ENCODE measurements at places on chromosomes 2 and 18. TPM values are rescaled to one million over a fixed set of nuclear protein-coding genes. Genes with fewer than 3 reads are reported as not detected.

DNA sequence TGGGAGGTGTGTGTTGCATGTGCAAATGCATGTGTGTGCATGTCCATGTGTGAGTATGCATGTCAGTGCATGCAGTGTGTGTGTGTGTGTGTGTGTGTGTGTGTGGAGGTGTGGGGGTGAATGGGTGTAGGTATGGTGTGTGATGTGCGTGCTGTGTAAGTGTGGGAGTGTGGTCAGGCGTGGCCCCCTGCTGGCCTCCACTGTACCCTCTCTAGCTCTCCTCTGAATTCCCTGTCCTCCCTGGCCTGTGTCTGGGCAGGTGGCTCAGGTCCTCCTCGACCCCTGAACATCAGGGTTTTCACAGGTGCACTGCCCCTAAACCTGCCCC, 230.2 kb downstream of the CELF4 start:
- no peak for DNase-seq

DNA sequence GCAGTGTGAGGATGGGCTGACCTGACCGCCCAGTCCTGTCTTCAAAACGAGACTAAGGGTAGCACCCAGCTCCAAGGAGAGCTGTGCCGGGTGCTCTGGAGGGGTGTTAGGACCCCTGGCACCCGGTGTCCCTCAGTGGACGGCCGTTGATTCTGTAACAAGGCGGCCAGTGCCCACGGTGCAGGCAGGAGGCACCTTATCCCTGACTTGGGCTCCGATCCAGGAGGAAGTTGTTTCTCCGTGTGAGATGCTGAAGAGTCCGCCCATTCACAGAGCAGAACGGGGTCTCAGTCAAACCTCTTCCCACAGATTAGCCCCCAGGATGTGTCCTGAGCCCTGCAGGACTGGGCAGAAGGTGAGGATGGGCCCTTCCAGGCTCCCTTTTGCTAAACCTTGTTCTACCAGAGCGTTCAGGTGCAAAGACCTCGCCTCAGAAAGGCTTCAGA, 123.0 kb downstream of the NFATC1 start:
- no peak for DNase-seq

- no peak for DNase-seq
Measured at GRCh38 chr2:154603682-154604081, 94.8 kb upstream of the KCNJ3 start.

DNA sequence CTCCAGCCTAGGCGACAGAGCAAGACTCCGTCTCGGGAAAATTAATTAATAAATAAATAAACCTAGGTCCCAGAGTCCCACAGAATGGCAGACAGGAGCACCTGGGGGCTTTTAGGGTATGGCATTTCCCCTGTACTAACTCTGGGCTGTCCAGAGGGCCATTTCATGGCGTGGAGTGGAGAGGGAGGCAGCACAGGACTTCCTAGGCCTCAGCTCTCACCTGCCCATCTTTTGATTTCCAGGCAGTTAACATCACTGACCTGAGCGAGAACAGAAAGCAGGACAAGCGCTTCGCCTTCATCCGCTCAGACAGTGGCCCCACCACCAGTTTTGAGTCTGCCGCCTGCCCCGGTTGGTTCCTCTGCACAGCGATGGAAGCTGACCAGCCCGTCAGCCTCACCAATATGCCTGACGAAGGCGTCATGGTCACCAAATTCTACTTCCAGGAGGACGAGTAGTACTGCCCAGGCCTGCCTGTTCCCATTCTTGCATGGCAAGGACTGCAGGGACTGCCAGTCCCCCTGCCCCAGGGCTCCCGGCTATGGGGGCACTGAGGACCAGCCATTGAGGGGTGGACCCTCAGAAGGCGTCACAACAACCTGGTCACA, 5.1 kb downstream of the IL1RN start:
- no peak for DNase-seq

DNA sequence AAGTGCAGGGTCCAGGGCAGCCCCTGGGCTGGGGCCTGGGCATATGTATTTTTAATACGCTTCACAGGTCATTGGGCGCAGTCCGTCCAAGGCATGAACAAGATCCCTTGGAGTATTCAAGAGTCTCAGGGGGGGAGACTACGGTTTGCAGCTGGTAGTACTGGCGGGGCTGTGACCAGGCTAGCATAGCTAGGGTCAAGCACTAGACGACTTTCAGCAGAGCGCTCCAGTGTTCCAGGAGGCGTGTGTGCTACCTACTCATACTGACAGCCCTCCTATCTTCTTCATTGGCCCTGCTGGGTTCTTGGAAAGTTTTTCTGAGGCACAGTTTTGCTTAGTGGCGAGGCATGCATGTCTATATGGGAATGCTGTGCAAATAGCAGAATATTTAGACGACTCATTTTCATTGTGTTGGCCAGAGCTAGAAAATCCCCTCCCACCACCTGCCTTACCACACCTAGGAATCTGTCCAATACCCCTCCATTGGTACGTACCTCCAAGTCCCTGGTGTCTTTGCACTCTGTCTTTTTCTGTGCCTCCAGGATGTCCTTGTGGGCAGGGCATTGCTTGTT, 68.2 kb downstream of the GLI2 start:
- no peak for DNase-seq

DNA sequence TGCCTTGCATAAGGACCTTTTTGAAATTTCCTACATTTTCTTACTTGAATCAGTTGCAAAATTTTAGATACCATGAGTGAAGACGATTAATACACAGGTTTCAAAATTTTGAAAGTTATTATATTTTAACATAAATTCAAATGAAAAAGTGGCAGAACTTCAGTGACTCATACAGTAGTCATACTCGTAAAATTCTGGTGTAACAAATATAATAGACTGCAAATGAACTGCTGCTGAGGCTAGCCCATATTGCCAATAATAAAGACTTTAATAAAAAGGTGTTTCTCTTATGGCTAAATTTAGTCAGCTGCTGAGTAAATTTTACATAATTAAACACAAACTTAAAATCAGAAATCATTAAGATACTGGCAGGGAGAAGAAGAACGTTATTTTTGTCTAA, 36.9 kb downstream of the MSH6 start:
- DNase-seq = no peak

DNA sequence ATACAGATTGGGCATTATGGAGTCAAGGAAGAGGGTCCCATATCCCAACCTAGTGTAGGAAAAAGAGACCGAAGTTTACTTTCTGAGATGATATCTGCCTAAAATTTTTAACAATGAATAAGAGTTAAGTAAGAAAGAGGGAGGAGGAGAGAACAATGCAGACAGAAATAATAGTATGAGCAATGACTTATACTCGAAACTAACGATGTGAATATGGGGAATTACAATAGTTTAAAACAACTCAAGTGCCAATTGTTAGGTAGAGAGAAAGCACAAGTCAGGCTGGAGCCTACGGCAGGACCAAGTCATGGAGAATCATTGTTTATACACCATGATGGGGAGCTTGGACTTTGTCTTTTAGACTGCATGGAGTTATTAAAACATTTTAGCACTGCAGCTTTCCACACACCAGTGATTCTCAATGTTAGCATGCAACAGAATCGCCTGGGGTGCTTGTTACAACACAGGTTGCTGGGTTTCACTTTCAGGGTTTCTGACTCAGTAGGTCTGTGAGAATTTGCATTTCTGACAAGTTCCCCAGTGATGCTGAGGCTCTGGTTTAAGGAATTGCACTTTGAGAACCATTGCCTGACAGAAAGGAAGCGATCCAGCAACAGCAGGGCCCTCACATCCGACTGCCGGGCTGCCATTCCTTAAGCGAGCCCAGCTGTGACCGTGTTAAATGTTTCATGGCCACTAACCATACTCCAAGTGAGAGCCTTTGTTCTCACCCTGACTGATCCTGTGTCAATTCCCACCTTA, 511.2 kb downstream of the DCDC2C start:
- DNase-seq = no peak

- DNase-seq = no peak
Measured at GRCh38 chr18:31046916-31047315, 4.4 kb upstream of the DSC3 start.

GRCh38 chr2:235774153-235774870, 280.5 kb downstream of the AGAP1 start:
- DNase-seq = no peak

- DNase-seq = peak; percentile 74
Measured at GRCh38 chr2:176088048-176088936, 4.2 kb upstream of the HOXD13 start.

DNA sequence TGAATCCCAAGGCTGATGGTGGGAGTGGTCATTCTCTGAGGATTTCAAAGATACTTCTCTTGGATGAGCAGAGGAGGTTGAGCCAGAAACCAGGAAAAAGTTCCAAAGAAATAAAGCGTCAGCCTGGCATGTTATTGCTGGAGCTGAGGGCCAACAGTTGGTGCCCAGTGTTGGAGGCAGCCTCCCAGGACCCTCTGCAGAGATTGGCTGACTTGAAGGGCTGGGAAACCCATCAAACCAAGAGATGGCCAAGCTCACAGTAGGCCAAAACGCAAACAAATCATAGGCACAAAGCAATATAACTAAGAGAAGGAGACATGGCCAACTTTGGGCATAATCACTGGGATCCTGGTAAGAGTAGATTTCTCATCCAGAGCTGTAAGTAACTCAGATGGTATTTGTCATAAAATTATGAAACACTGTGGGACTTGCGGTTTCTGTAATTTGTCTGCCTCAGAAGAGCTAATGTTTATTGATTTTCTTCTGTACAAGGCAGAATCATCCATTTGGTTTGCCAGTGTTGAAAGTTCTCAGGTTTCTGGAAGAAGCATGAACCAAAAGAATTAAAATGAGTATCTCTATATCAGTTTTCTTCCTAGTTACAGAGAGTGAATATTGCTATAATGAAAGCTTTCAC, 108.3 kb downstream of the ATL2 start:
- DNase-seq = no peak

- no peak for DNase-seq
Measured at GRCh38 chr2:225630824-225631533, 231.5 kb downstream of the NYAP2 start.

DNA sequence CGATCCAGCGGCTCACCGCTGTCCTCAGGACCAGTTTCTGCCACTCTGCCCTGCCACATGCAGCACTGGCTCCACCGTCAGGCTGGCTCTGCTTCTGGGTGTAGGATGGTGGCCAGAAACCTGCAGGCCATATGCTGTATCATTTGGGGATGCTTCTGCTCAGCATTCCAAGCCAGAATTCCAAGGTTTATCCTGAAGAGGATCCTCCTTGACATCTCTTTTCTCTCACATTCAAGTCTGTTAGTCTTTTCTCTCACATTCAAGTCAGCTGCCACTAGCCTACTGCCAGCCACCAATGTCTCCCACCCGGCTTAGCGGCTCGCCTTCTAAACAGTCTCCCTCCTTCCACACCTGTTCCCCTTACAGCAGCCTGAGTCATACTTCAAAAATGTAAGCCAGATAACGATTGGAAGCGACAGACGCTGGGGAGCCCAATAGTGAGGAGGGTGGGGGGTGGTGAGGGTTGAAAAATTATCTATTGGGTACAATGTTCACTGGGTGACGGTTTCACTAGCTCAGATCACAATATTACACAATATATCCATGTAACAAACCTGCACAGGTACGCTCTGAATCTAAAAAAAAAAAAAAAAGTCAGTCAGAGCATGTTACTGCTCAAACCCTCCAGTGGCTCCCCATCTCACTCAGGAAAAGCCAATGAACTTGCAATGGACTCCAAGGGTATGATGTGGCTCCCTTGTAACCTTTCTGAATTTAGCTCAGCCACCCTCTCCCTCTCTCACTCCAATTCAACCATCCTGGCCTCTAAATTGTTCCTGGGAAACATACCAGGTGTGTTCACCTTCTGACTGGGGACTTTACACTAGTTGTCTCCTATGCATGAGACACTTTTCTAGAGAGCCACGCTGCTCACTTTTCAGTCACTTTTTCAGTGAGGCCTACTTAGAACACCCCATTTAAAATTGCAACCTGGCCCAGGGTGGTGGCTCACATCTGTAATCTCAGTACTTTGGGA, 38.8 kb upstream of the SP3 start:
- DNase-seq = no peak

GRCh38 chr2:38037325-38037724, 38.6 kb downstream of the CYP1B1 start:
- DNase-seq = no peak

The OSBPL6 gene
- total RNA-seq = 3.3 TPM

The SPEG gene
- 176 TPM for total RNA-seq

The CD8B2 gene
- total RNA-seq = 0.09 TPM

The FBXO48 gene
- total RNA-seq = 0.71 TPM

The DSG2 gene
- 2.3 TPM for total RNA-seq

The CMPK2 gene
- 3.2 TPM for total RNA-seq

The FEV gene
- total RNA-seq = not detected

The TRIM54 gene
- 56.0 TPM for total RNA-seq

Measured in muscle of leg (tissue), 16 donors.